ENCODE measurements at places on chromosomes 5 and 9. TPM values are rescaled to one million over a fixed set of nuclear protein-coding genes. Genes with fewer than 3 reads are reported as not detected.

DNA sequence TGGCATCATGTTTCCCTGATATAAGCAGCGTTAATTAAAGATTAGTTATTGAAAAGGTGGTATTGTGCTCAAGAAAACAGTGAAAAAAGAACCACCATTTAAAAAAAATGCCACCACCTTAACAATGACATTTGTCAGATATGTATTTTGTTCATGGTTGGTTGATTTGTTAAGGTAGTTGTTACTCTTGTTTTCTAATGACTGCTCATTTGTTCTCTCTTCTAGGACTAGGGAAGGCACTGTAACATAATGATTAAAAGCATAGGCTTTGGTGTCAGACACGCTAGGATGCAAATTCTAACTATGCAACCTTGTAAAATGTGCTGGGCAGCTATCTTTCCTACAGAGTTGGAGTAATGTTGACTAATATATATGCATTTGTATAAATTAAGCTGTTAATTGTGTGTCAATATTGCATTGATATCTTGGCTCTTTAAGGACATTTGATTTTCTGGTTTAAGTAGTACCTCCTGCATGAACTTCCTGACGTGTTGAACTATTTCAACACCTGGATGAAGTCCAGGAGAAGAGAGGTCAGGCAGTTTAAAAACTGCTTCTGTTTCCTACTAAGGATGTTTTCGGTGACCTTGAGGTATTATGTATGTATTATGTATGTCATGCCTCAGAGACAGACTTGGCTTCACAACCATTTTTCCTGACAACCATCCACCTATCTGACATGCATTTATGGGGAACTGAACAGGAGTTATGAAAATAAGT, 77.8 kb downstream of the MUSK start:
- H3K4me3 ChIP-seq = no peak overlapping the region
- H3K27ac ChIP-seq = no peak overlapping the region
- peaks cover 11% of the 10 kb centered on the region for H3K4me1 ChIP-seq

GRCh38 chr5:180338001-180338707, 15.0 kb downstream of the GFPT2 start:
- H3K4me1 ChIP-seq = no peaks in the 10 kb centered on the region
- no peaks in the 10 kb centered on the region for H3K27me3 ChIP-seq
- no peak for DNase-seq
- H3K4me3 ChIP-seq = no peak overlapping the region
- no peaks in the 10 kb centered on the region for H3K36me3 ChIP-seq

GRCh38 chr5:78706381-78706780, 57.8 kb upstream of the LHFPL2 start:
- no peak overlapping the region for H3K4me3 ChIP-seq
- H3K4me1 ChIP-seq = no peaks in the 10 kb centered on the region
- DNase-seq = no peak
- no peaks in the 10 kb centered on the region for H3K27me3 ChIP-seq

DNA sequence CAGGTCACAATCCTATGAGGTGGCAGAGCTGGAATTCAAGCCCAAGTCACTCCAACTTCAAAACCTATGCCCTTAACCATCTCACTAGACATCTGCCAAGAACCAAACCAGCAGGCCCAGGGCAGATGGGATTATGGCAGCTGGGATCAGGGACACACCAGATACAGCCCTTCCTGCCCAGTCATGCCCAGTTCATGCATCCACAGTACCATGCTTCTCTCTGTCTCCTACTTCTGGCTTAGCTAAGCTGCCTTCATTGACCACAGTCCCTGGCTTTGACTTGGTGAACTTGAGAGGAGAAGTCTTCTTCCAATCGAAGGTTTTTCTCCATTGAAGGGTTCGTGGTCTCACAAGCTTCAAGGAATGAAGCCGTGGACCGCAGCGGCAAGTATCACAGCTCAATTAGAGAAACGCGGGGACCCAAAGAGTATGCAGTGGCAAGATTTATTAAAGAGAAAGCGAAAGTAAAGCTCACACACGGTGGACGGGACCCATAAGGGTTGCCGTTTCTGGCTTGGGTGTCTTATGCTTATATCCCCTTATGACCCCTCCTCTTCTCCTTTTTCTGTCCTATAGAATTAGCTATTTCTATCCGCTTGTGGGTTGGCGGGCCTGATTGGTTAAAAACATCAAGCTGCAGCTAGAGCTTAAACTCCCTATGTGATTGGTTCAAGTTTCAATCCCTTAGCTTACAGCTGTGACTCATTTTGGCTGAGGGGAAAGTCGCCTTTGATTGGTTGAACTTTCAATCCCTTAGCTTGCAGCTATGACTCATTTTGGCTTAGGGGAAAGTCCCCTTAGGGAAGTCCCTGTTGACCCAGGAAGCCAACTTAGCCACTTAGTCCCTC, 101.2 kb downstream of the TRIM36 start:
- no peak overlapping the region for H3K27ac ChIP-seq
- peak; percentile 23 for DNase-seq
- no peaks in the 10 kb centered on the region for H3K27me3 ChIP-seq
- H3K4me1 ChIP-seq = no peaks in the 10 kb centered on the region
- no peaks in the 10 kb centered on the region for H3K36me3 ChIP-seq
- no peak overlapping the region for H3K4me3 ChIP-seq

DNA sequence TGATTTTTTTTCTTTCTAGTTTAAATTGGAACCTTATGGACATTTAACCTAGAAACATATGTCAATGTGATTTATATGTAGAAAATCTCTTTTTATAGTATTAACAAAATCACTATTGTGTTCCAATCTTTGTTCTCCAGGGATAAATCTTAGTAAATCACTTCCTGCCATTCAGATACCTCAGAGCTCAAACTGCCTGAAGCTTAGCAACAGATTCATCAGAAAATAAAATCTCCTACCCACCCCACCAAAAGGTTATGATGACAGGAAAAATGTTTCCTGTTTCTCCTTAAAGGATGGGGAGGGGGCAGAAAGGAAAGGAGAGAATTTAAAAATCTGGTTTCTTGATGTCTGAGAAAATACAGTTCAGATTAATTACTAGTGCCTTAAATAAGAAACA, 105.0 kb upstream of the TUT7 start:
- H3K36me3 ChIP-seq = no peaks in the 10 kb centered on the region
- no peaks in the 10 kb centered on the region for H3K27me3 ChIP-seq
- no peak for DNase-seq
- peaks cover 14% of the 10 kb centered on the region for H3K4me1 ChIP-seq

DNA sequence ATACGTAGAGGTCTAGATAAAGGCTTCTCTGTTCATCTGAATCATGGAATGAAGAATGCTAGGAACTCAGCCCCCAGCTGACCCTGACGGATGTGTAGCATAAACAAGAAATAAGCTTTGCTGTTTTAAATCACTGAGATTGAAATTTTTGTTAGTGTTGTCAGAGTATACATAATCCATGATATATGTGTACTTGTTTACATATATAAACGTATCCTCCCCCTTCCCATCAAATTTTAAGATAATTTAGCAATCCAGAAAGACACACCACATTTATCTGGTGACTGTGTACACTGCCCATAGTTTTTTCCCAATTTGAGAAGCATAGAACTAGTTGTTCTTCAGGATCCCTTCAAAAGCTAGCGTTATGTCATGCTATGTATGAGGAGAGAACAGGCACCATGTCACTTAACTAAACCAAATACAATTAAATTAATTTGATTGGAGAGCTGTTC, 80.8 kb upstream of the OSMR start:
- no peak overlapping the region for H3K27ac ChIP-seq
- H3K4me3 ChIP-seq = no peak overlapping the region
- H3K36me3 ChIP-seq = no peaks in the 10 kb centered on the region
- no peaks in the 10 kb centered on the region for H3K27me3 ChIP-seq
- no peaks in the 10 kb centered on the region for H3K4me1 ChIP-seq

DNA sequence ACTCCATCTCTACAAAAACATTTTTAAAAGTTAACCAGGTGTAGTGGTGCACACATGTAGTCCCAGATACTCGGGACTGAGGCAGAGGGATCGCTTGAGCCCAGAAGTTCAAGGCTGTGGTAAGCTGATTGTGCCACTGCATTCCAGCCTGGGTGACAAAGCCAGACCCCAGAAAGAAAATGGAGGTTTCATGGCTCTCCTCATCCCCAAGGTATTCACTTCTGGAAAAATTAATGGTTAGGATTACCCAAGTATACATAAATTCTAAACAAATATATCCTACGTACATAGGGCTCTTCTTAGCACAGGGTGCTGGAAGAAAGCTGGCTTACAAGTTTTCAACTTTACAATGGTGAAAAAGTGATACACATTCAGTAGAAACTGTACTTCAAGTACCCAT, 18.6 kb upstream of the RECK start:
- H3K36me3 ChIP-seq = no peaks in the 10 kb centered on the region
- DNase-seq = no peak
- H3K27ac ChIP-seq = no peak overlapping the region
- H3K27me3 ChIP-seq = no peaks in the 10 kb centered on the region
- H3K4me3 ChIP-seq = no peak overlapping the region

The IL9 gene
- not detected for total RNA-seq

- DNase-seq = no peak
- H3K36me3 ChIP-seq = no peaks in the 10 kb centered on the region
- no peaks in the 10 kb centered on the region for H3K4me1 ChIP-seq
- H3K4me3 ChIP-seq = no peak overlapping the region
Observed at GRCh38 chr5:174872271-174872670, 147.9 kb downstream of the MSX2 start.

DNA sequence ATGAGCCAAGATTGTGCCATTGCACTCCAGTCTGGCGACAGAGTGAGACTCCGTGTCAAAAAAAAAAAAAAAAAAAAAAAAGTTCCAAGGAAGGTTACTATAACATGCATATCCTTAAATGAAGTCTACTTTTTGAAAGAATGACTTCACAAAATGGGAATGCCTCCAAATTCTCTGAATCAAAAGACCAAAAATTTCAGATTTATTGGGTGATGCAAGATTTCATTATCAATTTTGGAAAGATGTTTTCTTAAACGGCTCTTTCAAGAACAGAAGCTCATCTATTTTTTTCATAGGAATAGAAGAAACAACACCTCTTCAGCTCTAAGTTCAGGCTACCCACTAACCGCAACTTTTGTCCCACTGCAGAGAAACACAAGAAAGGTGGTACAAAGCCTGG, 69.9 kb downstream of the AUH start:
- no peaks in the 10 kb centered on the region for H3K36me3 ChIP-seq
- no peak overlapping the region for H3K4me3 ChIP-seq
- no peaks in the 10 kb centered on the region for H3K4me1 ChIP-seq
- no peaks in the 10 kb centered on the region for H3K27me3 ChIP-seq

GRCh38 chr5:96053063-96053735, 91.5 kb upstream of the ELL2 start:
- no peaks in the 10 kb centered on the region for H3K27me3 ChIP-seq
- H3K4me3 ChIP-seq = no peak overlapping the region
- no peaks in the 10 kb centered on the region for H3K4me1 ChIP-seq
- H3K27ac ChIP-seq = no peak overlapping the region

DNA sequence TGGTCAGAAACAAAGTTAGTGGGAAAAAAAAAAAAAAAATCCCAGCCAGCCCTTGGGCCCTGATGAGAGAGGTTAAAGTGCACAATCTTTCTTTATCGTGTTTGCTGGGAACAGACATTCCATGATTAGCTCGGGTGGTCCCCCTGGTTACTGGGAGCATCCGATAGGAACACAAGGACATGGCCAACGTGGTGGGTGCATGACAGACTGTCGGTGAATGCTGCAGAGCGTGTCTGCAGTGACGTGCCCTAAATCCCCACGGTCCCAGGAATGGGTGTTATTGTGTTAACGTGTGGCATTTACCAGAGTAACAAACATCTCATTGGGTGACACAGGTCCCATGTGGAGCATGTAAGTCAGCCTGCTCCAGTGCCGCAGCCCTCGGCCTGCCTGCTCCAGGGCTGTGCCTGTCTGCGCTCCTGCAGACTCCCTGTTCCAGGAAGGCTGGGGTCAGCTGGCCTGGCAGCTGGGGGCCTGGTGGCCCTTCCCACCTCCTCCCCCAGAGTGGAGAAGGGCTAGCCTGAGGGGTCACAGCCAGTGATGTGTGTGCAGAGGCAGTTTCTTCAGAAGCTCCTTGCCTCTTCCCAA, 34.3 kb upstream of the TBC1D2 start:
- no peak overlapping the region for H3K4me3 ChIP-seq
- H3K27me3 ChIP-seq = no peaks in the 10 kb centered on the region
- no peaks in the 10 kb centered on the region for H3K36me3 ChIP-seq
- no peak overlapping the region for H3K27ac ChIP-seq
- no peak for DNase-seq

DNA sequence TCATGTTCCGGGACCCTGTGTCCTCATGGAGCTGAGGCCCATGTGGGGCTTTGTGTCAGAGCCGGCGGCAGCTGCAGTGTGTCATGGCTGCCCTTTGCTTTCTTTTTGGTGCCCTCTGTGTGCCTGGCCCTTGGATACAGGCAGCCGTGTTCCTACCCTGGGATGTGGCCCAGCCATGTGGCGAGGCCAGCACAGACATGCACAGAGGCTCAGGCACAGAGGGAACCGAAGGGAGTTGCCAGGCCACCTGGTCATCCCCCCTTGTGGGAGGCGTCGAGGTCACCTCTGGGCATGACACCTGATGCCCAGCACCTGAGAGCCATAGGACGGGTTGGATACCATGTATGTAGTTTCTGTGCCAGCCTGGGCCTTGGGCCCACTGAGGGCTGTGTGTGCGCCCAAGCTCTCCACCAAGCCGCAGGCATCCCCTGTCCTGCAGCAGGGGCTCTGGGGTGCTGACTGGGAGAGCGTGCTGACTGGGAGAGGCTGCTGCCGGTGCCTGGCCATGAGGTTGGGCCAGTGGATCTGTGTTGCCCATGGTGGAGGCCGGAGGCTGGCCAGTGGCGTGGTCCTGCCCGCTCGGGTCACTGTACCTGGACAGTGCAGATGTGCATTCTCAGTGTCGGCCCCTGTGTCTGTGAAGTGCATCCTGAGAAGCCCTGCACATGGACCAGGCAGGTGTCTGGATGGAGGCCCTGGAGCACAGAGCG, 4.8 kb downstream of the NKD2 start:
- no peaks in the 10 kb centered on the region for H3K36me3 ChIP-seq
- H3K27ac ChIP-seq = no peak overlapping the region
- H3K4me1 ChIP-seq = peaks cover 5% of the 10 kb centered on the region
- no peak overlapping the region for H3K4me3 ChIP-seq

DNA sequence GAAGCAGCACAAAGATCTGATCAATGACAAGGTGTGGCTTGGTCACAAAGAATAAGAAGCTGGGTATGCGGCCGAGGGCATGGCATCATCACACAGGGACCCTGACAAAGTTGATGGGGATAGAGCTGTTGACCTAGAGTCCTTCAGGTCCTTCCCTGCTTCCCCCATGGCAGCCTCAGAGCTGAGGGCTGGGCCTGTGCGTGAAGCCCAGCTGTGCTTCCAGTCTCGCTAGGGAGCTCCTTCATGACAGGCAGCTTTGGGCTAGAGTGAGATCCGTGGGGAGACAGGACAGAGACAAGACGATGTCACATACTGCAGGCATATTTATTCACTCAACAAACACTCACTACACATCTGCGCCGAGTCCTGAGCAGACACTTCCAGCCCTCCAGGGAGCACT, 56.4 kb upstream of the NEURL1B start:
- no peaks in the 10 kb centered on the region for H3K36me3 ChIP-seq
- no peaks in the 10 kb centered on the region for H3K27me3 ChIP-seq
- no peak for DNase-seq
- no peak overlapping the region for H3K4me3 ChIP-seq
- H3K4me1 ChIP-seq = peaks cover 21% of the 10 kb centered on the region
